ENCODE measurements at places on chromosomes 3 and 15.

- DNase-seq, result no peak
These were observed 89.9 kb upstream of the DCBLD2 start for GRCh38 chr3:98991393-98991792.

DNA sequence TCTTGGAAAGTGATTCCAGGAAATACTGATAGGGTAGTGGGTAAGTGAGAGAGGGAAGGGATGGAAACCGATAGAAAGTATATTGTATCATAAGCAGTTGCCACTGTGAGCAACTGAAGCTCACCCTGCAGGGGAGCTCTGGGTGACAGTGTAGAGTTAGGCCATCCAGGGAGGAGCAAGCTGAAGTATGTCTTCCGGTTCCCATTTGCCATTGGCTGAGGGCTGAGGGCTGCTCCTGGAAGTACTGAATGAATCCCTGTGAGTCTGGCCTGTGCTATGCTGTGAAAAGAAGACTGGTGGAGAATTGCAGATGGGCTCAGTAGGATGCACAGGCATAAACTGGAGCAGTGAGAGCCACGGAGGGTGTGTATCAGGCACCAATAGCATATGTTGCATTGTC is 348.3 kb downstream of the MFSD1 start:
- DNase-seq, result no peak

DNA sequence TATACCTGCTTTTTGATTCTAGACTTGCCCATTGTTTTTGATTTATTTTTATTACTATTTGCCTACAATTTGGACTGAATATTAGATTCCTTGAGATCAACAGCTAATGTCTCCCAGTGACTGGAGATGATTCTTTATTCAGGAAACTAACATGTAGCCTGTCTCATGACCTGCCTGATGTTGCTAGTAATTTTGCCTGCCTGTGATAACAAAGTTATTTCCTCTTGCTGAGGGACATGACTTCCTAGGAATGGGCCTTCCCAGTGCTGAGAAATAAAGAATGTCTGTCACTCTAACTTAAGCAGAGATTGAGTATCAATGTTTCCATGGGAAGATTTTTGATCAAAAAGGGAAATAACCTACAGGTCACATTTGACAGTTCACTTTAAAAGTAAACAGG is 13.4 kb upstream of the NPHP3 start:
- DNase-seq, result no peak

DNA sequence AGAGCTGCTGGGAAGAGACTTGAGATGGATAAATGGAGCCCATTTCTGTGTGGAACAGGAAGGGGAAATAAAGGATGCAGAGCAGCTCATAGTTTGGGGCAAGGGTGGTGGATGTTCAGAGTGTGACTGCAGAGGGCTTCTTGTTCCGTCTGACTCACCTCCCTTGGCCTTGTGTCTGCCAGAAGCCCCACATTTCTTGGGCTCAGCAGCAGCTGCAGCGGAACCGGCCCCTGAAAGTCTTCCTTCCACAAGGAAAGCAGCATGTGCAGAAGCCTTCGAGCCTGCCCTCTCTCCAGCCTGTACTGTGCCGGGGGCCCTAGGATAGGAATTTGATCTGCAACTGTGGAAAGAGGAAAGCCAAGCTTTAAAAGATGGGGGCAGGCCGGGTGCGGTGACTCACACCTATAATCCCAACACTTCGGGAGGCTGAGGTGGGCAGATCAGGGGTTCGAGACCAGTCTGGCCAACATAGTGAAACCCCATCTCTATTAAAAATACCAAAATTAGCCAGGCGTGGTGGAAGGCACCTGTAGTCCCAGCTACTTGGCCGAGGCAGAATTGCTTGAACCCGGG is 11.5 kb downstream of the CDAN1 start:
- no peak for DNase-seq

DNA sequence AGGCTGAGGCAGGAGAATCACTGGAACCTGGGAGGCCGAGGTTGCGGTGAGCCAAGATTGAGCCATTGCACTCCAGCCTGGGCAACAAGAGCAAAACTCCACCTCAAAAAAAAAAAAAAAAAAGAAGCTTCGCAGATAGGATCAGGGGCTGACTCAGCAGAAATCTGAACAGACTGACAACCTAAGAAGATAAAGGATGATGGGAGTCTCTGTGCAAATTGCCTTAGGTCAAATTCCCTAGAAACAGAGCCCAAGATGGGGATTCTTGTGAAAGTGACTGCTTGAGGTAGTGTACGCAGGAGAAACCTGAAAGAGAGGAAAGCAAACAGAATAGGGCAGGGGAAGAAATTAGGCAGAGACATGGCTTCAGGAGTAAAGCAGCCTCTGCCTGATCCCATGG is 160.8 kb upstream of the LRIG1 start:
- no peak for DNase-seq

- no peak for DNase-seq
These were observed 800 bp downstream of the DAG1 start for GRCh38 chr3:49470714-49471420.

GRCh38 chr3:18079739-18080138 is 337.3 kb upstream of the TBC1D5 start:
- DNase-seq, result no peak

- DNase-seq, result no peak
These were observed 53.9 kb upstream of the DAZL start for GRCh38 chr3:16658925-16659793.

GRCh38 chr15:88208396-88208795 is 48.1 kb downstream of the NTRK3 start:
- DNase-seq, result no peak

GRCh38 chr15:51121118-51121517 is 26.4 kb upstream of the TNFAIP8L3 start:
- no peak for DNase-seq

DNA sequence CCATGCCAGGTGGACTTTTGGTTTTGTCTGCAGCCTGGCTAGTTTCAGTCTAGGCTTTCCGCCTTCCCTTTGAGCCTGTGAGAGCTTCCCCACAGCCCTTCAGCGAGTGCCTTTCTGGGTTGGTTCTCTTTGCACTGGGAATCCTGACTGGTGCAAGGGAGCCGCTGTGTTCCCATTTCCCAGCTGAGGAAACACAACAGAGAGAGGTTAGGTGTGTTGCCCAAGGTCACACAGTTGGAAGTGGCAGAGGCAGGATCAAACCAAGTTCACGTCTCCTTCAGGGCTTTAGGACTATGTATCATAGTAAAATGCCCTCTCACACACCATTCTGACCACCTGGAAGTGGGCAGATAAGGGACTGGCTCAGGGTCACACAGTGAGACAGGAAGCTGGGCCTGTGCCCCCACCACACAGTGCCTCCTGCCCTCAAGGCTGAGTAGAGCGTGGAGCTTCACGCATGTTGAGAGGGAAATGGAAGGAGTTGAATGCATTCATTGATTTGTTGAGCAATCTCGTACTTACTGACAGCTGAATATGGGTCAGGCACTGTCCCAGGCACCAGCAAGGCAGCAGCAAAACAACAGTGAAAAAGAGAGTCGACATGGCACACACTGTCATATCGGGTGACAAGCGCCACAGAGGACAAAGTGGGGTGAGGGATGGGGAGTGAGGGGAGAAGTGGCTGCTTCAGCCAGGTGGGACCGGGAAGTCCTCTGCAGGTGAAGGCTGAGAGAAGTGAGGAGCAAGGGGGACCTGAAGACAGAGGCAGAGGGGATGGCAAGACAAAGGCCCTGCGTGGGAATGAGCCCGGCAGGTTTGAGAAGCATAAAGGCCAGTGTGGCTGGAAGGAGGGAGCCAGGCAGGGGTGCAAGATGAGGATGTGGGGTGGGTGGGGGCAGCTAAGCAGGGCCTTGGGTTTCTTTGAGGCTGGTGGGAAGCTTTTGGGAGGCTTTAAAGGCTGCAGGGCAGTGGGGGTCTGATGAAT is 12.3 kb upstream of the ANPEP start:
- DNase-seq, result no peak

DNA sequence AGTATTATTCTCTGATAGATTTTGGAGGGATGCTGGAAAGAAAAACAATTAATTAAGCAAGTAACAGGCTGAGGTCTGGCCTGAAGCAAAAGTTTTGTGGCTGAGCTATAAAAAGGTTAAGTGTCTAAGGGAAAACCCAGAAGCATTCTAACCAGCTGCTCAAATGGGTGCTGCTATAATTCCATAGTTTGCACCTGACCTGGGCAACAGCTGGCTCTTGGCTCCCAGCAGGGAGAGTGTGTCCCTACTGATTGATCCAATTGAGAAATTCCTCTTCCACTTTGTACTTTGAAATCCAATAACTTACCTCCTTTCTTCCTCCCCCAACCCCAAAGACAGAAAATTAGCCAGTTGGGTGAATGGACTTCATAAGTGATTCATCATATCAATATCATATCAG is 27.7 kb upstream of the SMAD3 start:
- DNase-seq, result no peak

DNA sequence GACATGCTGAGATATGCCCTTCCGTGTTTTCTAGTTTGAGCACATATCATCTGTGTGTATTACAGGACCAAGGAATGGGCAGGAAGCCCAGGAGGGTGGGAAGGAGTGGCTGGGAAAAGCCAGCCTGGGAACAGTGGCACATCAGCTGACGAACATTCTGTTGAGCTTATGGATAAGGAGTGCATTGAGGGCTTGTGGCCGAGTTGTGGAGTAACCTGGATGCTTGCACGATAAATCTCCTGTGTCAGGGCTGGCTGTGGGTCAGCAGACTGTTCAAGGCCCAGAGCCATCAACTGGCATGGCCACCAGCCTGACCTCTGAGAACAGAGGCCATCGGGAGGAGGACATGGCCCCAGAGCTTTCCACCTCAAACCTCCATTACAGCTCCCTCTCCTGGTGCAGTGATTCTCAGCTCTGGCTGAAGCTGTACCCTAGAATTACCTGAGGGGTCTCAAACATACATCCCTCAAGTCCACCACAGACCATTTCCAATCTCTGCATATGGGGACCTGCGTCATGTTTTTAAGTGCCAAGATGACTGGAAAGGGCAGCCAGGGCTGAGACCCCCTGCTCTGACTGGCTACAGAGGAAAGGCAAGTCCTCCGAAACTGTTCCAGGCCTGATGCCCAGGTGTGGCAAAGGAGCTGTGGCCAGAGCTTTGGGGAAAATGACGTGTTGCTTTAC is 4.8 kb upstream of the VILL start:
- DNase-seq, result no peak

- no peak for DNase-seq
These were observed 32.4 kb downstream of the TGFBR2 start for GRCh38 chr3:30638685-30639412.

DNA sequence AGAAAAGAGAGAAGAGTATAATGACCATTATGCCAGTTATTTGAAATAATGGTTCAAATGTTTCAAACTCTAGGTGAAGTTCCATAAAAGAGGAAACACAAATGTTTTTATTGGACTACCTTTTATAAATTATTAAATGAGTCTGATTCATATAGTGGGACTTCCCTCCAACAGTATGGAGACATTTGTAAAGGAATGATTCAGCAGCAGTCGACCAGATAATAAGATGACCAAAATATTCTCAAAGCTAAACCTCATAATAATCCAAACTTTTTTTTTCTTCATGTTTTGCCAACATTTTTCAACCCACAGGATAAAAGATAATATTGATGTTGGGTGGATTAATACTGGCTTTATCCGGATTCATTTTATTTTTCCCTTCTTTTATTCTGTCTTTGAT is 18.8 kb downstream of the TIPARP start:
- no peak for DNase-seq

GRCh38 chr3:4546346-4547178 is 53.4 kb downstream of the ITPR1 start:
- no peak for DNase-seq

DNA sequence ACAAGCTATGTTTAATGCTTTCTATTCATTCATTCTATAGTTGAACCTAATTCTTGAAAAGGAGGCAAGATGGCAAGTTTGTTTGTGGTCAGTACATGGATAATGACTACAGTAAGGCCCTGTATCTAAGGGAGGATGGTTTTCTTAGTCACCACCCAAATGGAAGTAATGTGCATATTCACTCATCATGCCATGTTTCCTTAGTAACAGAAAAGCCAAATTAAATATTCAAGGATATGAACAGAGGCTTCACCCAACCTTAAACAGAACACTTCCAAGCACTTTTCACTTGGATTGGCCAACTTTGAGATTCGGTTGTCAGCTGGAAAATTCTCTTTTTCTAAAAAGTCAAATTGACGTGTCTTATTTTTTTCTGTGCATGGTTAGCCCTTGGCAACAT is 805.3 kb upstream of the LMCD1 start:
- no peak for DNase-seq

DNA sequence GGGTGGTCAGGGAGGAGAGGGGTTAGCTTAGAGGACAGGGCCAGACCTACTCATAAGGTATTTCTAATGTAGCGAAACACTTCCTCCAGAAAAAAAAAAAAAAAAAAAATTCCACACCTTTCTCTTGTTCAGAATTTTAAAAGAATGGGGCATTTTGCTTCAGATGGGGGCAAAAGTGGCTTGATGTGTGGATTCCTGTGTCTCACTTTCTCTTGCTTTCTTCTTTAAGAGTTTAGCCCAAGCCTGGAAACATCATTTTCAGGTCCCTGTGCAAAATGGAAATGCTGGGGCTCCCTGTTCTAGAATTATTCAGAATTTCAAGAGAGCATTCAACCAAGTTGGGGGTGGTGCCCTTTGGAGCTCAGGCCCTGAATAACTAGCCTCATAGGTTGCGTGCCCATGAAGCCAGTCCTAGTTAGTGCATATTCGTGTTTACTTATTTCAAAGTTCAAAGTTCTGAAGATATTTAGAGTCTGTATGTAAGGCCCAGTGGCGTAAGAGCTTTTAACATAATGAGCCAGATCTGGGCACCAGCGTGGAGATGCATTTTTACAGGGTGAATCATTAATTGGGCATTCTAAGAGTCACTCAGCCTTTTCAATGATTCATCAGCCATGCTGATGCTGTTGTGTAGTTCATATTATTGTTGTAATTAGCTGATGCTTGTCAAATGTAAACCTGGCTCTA is 104.5 kb downstream of the RPLP1 start:
- no peak for DNase-seq

DNA sequence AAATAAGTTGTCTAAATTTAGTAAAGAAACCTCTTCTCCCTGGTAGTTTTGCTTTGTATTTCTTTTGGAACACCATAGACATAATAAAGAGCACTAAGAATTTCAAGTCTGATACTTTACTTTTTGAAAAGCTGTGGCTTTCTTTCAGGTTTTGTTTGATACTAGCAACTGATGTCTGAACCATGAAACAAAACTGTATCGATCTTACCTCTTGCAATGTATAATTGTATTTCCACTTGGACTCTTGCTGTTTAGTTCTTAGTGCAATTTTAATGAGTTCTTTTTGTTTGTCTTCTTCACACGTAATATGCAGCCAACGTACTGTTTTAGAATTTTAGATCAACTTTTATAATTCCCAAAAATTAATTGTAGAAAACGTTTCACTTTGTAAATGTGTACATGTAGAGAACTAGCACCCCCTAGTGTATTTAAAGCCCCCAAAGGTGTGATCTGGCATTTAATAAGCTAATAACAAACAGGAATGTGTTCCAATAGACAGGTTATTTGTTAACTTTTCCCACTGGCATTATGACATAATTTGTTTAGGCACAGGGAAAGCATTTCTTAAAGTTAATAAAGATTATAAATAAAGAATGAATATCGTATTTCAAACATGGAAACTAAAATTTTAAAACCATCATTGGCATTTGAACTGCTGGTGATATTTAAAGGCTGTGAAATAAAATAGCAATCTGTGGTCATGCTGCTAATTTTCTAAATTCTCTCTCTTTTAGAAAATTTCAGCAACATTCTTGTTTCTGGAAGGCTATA is 289.1 kb upstream of the DNAJC19 start:
- DNase-seq, result no peak

Measured in CD8-positive, alpha-beta memory T cell (primary cell).